ENCODE measurements at places on chromosomes 13 and 19.

DNA sequence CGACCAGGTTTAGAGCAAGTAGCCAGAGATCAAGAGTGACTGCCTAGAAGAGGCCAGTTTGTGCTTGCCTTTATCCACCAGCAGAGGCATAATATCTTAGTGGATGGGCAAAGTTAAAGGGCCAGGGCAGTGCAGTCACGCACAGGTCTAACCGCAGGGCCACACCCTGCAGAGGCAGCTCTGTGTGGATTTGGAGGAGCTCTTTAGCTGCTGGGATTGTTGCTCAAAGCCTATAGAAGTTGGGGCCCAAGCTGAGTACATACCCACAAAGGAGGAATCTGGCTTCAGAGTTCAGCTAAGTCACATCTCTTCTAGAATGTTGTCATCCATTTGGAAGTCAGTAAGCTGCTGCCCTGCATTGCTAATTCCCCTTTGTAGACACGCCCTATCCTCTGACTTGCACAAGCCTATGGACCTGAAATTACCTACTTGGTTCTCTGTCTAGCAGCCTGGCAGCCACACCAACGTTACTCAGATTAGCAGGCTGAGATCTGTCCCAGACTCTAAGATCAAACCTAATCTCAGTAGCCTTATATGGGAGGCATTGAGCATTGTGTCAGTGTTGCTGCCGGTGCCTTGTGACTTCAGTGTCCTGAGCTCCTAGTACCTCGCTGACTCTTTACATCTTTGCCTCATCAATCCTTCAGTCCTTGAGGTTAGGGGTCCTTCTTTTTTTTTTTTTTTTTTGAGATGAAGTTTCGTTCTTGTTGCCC is 102.9 kb upstream of the STARD13 start:
- no peak for DNase-seq

- no peak for DNase-seq
Measured at GRCh38 chr13:34469196-34469986, 472.7 kb upstream of the NBEA start.

- DNase-seq = no peak
Measured at GRCh38 chr13:109919715-109920375, 133.5 kb upstream of the IRS2 start.

DNA sequence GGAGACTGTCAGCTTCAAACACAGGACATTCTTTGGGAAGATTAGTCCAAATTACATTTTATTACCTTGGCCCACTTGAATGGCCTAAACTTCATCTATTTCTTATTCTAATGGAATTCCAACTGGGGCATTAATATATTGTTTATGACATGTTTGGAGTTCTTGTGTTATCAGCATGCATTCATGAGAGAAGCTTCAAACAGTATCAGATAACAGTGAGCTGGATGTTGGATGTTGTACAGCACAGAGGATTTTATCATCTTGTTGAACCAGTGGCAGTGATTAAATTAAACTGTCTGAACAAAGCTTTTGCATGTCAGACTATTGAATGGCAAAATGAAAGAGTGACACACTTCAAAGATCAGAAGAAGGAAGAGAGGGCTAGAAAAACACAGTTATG is 50.0 kb downstream of the MZT1 start:
- DNase-seq = no peak

GRCh38 chr19:5588906-5589676 is 21.3 kb upstream of the TINCR start:
- no peak for DNase-seq

DNA sequence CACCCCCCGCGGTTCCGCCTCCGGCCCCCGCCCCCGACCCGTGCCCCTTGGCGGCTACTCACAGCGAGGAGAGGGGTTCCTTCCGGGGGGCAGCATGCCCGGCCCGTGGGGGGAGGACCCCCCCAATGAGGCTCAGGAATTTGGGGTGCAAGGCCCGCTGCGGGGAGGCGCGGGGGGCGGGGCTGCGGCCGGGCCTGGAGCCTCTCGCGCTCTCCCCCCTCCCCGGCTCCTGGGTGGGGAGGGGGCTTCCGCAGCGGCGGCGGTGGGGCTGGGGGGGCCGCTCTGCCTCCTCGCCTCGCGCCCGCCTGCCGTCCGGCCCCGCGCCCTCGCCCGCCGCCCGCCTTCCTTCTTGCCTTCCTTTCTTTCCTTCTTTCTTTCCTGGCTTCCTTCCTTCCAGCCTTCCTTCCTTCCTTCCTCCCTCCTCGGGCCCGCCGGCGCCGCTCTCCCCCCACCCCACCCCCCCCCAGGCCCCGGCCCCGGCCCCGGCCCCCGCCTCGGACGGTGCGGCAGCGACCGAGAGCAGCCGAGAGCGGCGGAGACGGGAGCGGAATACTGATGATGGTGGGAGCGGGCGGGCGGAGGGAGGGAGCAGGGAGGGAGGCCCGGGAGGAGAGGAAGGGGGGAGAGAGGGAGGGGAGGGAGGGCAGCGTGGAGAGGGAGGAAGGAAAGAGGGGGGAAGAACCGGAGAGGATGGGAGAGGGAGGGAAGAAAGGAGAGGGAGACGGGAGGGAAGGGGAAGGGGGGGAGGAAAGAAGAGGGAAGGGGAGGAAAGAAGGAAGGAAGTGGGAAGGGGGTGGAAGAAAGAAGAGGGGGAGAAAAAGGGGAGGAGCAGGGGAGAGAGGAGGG is at the start of gene LRRC4B:
TSS of gene LRRC4B (minus strand) at position 554 of the 846 bp plus-strand sequence. CDS start 19,597 bp downstream, outside the sequence.
- DNase-seq = no peak

- no peak for DNase-seq
Measured at GRCh38 chr13:70568571-70568970, 460.3 kb upstream of the KLHL1 start.

DNA sequence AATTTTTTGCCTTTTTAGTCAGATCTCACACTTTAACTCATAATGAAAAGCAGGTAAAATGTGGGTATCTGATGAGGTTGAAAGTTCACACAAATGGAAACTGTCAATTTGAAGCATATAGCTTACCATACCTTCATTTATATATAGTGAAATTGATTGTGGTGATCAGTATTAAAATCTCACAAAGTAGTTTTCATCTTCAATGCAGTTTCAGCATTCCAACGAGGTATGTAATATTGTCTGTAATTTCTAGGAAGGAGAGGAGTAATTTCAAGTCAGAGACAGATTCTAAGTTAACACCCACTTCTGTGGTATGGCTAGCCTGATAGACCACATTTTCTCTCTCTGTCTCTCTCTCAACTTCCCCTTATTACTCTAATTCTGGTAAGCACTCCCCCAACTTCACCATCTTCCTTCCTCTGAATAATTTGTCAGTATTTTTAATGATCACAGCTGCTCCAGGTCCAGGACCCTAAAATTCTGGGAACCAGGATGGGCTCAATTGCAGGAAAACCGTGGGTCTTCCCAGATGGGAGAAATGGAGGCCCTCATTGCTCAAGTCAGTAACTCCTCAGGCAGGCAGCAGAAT is 455.7 kb downstream of the FGF9 start:
- DNase-seq = no peak

GRCh38 chr19:37348060-37348459 is 22.8 kb upstream of the ZNF527 start:
- DNase-seq = no peak

DNA sequence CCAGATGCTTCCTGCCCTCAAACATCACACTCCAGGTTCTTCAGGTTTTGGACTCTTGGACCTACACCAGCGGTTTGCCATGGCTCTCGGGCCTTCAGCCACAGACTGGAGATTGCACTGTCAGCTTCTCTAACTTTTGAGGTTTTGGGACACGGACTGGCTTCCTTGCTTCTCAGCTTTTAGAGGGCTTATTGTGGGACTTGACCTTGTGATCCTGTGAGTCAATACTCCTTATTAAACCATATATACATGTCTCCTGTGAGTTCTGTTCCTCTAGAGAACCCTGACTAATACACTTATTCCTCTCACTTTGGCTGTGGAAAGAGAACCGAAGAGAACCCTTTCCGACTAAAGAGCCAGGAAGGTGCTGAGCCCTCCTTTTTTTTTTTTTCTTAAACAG is 53.6 kb downstream of the LMO7 start:
- DNase-seq = no peak

DNA sequence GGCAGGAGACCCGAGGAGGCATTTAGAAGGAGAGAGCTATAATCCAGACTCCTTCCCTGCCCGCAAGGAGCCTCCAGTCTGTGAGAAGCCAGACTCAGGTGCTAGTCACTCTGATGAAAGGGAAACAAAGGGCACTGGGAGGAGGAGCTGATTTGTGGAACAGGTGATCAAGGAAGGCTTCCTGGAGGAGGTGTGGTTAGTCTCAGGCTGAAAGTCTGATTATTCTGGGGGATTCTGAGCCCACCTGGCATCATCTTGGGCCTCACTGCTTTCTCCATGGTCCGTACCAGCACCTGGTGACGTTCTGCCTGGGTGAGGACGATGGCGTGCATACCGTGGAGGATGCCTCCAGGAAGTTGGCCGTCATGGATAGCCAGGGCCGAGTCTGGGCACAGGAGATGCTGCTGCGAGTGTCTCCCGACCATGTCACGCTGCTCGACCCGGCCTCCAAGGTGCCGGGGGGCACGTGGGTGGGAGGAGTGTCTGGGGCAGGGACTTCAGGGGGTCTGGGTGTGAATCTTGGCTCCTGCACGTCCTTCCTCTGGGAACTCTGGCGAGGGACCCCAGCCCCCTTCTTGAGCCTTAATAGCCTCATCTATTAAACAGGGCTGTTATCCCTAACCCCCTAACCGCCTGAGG is 3.9 kb downstream of the EPS8L1 start:
- no peak for DNase-seq

DNA sequence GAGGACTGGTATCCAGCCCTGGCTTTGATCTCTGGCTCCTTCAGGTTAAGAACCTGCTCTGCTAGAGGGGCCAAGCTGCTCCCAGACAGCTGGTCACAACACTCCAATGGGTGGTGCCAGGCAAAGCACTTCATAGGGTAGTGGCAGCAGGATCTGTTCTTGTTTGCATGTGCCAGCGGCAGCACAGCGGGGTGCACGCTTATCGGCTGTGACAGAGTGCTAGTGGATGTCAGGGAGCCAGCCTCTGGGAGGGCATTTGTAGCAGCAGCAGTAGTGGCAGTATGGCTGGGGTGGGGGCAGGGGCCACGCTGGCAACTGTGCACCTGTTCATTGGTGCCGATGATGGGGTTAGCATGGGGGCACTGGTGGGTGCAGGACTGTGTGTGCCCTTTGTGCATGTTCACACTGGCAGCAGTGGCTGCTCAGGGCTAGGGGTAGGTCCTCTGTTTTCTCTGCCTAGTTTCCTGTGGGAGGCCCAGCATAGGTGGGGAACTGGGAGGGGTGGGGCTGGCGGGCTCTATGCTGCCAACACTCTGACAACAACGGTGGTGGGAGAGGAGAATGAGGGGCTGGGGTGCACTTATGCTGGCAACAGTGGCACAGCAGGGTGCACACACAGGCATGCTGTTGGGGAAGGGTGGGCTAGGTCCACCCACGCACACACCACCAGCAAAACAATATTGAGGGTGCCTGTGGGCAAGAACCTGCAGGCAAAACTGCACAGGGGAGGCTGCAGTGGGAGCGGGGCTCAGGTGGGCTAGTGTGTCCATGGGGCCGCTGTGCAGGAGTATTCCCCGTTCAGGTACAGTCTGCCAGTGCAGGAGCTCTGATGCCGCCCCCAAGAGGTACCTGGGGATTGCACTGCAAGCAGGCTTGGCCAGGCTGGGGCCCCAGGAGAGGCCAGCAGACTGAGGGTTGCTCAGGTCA is 19.3 kb downstream of the AP1M1 start:
- no peak for DNase-seq

- no peak for DNase-seq
Measured at GRCh38 chr13:114102521-114103288, 29.7 kb downstream of the RASA3 start.

DNA sequence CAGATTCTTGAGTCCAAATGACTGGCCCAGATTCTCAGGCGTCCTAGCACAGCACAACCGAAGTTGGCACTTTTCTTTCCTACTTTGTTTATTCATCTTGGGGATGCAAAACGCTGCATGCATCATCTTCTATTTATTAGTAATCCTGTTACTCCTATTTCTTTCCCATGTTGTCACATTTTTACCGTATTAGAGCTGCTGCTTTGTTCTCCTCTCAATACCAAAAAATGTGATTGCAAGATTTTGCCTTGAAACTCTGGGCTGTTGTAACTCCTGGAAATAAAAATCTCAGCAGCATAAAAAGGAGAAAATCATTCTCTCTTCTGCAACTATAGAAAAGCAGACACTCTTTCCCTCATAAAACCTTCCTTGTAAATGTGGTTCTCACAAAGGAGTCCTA is 12.9 kb upstream of the IGSF23 start:
- no peak for DNase-seq

DNA sequence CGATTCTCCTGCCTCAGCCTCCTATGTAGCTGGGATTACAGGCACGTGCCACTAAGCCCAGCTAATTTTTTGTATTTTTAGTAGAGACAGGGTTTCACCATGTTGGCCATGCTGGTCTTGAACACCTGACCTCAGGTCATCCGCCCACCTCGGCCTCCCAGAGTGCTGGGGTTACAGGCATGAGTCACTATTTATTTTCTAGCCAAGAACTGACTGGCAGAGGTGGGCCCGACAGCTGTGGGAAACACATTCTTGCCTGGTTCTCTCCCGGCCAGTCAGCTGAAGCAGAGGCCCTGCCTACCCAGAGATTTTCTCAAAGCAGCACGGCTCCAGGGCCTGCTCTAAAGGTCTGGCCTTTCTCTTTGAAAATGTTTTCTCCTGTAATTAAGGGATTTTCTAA is 108.0 kb downstream of the KCTD15 start:
- peak; percentile 45 for DNase-seq

GRCh38 chr13:52775511-52775910 is 35.9 kb upstream of the CNMD start:
- no peak for DNase-seq

- no peak for DNase-seq
Measured at GRCh38 chr19:39133431-39134270, 8.1 kb downstream of the PAK4 start.
